Stimulated activated CD4-positive, alpha-beta T cell treated with anti-CD3 and anti-CD28 coated beads, Interleukin-15, amount 100 ng/mL, for 1 hour (primary cell): ENCODE measurements at places on chromosomes 7 and 10.

GRCh38 chr10:71250405-71250804 is 38.0 kb downstream of the UNC5B start:
- no peak for DNase-seq

DNA sequence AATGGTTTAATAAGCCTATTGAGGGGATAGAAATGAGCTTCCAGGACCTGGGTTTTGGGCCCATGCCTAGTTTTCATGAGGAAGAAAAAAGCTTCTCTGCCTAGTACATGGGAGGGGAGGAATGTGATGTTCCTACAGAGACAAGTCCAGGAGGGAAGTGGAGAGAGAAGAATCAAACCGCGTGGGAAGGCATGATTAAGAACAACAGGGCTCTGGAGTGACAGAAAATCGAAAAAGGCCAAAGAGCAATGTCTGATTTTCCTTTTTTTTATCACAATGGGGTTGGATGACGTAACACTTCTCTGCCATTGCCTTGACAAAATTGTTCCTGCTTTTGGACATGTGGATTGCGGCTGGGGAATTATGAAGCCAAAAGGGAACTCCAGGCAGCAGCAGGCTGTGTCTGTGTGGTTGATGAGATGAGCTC is 258.6 kb downstream of the CXCL12 start:
- no peak for DNase-seq

DNA sequence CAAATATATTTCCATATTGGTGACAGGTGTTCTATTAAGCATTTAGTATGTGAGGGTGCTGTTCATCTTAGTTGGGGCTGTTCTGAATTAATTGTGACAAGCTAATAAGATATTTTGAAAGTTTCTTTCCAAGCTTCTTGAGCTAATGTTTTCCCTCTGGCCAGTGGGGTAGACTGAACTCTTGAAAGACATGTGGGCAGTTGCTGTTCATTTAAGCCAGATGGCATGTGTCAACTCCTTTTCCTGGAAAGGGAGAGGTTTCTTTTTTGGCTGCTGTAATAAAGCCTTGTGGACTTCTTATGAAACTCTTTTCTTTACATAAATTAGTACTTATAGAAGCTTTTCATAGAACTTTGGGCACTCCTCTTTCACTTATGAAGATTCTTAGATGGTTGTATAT is 21.7 kb downstream of the RAB18 start:
- DNase-seq = no peak

DNA sequence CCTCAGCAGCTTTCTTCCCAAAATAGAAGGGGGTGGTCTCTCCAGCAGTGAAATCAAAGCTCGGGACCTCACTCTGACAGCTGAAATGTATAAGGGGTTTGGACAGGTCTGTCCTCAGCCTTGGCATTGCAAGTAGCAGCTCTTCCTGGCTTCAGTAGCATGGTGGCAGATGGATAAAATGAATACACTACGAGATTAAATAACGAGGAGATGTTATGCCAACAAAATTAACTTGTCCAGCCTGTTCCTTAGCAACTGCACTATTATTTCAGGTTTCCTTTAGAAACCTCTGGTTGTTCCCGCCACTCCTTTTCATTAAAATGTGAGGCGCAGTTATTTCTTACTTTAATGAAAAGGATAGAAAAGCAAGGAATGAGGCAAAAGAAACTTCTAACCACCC is 24.9 kb downstream of the PRLHR start:
- DNase-seq = no peak

DNA sequence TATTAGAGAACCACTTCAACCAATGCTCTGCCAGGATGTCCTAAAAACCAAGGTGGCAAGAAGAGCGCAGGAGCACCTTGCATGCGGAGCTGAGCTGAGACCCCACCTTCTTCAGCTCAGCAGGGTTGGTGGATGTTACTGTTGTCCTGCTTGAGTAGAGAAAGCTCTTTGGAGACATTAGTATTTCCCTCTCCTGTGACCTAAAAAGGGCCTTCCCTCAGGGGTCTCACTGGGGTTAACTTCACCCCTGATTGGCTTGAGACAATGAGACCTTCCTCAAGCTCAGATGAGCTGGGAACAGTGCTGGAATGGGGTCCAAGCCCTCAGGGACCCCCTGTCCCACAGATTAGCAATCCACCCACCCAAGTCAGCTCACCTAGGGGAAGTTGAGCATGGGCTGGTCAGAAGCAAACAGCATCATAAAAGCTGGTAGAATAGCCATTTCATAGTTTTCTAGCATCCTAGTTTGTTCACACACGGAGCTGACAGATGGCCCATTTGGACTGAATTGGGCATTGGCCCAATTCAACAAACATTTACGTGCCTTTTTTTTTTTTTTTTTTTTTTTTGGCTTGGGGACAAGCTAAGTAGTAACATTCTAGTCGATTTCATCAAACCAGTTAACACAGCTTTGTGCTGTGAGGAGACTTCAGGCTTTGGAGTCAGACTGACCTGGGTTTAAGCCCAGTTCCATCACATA is 100.6 kb upstream of the HABP2 start:
- DNase-seq = no peak

DNA sequence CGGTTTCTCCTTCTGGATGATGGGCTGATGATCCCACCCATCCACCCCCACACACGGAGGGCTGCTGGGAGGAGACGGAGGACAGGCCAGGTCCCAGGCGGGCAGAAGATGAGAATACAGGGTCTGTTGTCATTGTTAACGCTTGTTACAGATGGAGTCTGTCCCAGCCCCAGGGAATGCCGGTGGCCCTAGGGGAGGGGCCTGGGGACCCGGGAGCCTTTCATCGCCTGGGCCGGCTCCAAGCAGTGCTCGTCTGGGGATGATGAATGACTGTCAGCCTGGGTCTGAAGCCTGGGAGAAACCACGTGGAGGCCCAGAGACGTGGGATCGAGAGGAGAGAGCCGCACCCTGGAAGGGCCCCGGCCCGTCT is 69.2 kb downstream of the UNCX start:
- DNase-seq = no peak
